Activated naive CD4-positive, alpha-beta T cell treated with anti-CD3 and anti-CD28 coated beads, Interleukin-2, amount 50 U/mL, for 16 hours (primary cell): ENCODE measurements at places on chromosomes 5 and 9.

DNA sequence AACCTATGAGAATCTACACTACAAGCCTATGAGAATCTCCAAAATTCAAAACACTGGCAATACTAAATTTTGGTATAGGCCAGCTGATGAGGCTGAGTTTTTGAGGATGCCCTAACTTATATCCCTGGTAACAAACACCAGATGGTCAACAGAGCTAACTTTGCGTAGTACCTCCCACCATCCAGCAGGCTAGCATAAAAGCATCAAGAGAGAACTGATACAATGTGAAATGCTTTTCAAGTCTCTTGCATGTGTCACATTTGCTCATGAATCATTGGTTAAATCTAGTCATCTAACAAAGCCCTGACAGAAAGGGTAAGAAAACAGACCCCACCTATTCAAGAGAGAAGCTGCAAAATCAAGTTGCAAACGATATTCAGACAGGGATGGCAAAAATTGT lies 1609.7 kb upstream of the CDH9 start:
- DNase-seq, result no peak

- DNase-seq, result no peak
These were observed 677.3 kb upstream of the RGMB start for GRCh38 chr5:98096155-98096554.

DNA sequence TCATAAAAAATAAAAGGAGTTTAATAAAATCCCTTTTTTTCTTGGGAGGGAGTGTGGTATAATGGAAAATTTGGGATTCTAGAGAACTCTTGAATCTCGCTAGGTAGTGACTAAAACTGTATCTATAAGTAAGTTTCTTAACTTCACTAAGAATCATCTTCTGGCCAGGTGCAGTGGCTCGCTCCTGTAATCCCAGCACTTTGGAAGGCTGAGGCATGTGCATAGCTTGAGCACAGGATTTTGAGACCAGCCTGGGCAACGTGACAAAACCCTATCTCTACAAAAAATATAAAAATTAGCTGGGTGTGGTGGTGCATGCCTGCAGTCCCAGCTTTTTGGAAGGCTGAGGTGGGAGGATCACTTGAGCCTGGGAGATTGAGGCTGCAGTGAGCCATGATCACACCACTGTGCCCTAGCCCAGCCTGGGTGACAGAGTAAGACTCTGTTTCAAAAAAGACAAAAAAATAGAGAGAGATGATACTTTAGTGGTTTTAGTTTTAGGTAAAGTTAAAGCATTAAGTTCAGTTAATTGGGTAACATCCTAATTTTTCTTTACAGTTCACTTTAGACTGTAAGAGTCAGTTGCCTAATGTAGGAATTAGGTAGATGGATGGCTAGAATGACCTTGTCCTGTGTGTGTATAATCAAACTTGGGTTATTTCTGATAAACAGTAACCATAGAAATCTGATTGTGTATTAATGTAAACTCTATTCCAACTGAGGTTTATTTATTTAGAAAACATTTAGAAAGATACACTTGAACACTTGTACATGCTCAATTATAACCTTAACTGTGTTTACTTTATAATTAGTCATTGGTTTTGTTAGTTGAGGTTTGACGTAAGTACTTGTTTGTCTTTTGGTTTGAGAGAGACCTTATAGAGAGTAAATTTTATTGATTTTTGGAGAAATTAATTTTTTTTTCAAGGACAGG lies 17.8 kb downstream of the UNC13B start:
- DNase-seq, result no peak

- no peak for DNase-seq
These were observed 32.5 kb downstream of the SGCD start for GRCh38 chr5:156359476-156359875.
